CD8-positive, alpha-beta memory T cell (primary cell): ENCODE measurements at places on chromosomes 3 and 15. TPM values are rescaled to one million over a fixed set of nuclear protein-coding genes. Genes with fewer than 3 reads are reported as not detected.

ITPR1 gene
- 14.9 TPM for polyA plus RNA-seq

DNA sequence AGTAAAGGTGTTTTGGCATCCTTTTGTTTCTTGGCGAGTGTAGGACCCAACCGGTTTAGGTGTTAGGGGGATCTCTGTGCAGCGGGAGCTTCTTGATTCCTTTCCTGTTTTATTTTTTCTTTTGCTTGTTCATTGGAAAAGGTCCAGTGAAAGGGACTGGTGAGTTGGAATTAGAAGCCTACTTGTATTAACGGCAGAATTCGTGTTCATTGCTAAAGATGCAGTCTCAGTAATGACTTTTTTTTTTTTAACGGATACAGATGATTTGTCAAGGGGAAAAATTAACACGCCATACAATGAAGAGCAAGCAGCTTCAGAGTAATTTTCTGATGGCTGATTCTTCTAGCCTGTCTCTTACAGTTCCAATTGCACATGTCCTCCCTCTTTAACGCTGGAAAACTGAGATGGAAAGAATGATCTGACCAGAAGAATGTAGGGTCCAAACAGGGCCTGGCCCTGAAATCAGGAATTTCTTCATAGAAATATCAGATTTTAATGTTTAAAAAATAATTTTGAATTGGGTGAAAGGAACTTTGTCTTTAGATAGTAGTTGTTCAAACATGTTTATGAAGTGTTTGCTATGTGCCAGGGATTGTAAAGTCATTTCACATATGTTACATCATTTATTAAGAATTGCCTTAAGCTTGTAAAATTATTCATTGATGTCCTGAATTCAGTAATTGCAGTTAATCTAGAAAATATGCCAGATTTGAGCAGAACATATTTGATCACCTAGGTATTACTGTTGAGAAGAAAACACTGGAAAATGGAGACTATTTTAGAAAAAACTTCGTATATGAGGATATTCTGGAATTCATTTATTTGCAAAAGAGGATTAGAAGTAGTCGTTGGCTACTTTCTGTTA, 1.4 kb downstream of the MAPK6 start:
- no peak for DNase-seq

- DNase-seq: no peak
These were observed 38.7 kb downstream of the FGD5 start for GRCh38 chr3:14857506-14857905.

PARP9 gene
- polyA plus RNA-seq: 32.5 TPM

PATL2 gene
- polyA plus RNA-seq: 19.8 TPM

DNA sequence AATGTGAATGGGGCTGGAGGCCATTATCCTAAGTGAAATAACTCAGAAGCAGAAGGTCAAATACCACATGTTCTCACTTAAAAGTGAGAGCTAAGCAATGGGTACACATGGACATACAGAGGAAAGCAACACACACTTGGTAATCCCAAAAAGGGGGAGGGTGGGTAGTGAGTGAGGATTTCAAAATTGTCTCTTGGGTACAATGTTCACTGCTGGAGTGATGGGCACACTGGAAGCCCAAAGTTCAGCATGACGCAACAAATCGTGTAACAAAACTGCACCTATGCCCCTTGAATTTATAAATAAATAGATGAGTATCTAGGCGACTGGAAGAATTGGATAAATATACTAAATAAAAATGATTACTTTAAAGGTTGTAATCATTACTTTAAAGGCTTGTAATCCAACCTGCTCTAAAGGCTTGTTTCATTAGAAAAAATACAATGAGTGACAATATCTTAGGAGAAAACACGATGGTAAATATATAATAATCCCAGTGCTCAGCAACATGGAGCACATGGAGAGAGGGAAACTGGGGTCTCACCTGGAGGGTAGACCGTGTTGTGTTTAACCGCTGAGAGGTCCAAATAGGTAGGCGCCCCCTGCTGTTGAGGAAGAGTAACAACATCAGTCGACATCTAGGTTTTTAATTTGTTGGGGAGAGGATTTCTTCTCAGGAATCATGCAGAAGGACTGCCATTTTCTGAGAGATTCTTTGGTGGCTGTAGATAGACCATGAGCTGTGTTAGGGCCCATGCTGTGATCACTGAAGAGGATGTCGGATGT, 78.5 kb upstream of the ROBO1 start:
- no peak for DNase-seq

GOLGA8N gene
- polyA plus RNA-seq: 0.86 TPM

HTR3E gene
- polyA plus RNA-seq: not detected

- no peak for DNase-seq
These were observed 315.1 kb upstream of the CBLB start for GRCh38 chr3:106183762-106184391.

DNA sequence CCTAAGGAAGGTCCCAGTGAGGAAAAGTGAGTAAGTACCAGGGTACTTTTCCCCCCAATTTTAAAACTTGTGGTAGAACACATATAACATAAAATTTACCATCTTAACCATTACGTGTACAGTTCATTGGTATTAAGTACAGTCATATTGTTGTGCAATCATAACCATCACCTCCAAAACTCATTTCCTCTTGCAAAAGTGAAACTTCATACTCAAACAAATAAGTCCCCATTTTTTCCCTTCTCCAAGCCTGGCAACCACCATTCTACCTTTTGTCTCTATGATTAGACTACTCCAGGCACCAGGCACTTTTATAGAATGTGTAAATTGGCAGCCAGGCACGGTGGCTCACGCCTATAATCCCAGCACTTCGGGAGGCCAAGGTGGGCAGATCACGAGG, 12.2 kb downstream of the PRC1 start:
- DNase-seq: no peak

- DNase-seq: no peak
These were observed 47.7 kb upstream of the PLXND1 start for GRCh38 chr3:129654131-129654530.

DNA sequence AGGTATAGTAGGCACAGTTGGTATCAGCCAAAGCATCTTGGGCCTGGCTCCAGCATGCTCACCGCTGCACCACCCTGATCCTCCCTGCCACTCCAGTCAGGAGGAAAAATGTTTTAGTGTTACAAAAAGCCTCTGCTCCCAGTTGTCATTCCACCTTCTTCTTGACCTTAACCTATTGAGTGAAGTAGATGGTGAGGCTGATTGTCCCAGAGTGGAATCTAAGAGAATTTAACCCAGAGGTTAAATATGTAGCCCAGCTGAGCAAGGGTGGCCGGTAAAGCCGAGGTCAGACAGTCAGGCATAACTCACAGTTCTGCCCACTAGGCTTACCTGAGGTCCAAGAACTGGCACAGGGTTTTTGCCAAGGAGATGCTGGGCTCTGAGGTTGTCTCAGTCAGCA, 30.7 kb upstream of the TNIK start:
- DNase-seq: no peak

DNA sequence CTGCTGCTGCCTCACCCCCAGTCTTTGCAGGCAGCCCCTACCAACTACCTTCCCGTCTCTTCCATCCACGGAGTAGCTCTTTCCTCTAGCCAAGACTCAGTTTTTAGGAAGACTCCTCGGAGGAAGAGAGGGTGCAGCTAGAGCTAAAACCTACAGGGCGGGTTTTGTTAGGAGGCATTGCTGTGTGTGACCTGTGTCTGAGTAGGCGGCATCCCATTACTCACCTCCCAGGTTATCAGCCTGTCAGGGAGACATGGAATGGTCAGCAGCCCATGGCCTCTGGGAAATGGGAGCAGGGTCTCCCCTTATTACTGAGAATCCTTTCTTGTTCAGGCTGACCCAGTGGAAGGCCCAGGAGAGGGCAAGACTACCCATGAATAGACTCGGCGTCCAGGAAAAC, 43.8 kb upstream of the FGD5 start:
- no peak for DNase-seq

IMPG2 gene
- not detected for polyA plus RNA-seq

DNA sequence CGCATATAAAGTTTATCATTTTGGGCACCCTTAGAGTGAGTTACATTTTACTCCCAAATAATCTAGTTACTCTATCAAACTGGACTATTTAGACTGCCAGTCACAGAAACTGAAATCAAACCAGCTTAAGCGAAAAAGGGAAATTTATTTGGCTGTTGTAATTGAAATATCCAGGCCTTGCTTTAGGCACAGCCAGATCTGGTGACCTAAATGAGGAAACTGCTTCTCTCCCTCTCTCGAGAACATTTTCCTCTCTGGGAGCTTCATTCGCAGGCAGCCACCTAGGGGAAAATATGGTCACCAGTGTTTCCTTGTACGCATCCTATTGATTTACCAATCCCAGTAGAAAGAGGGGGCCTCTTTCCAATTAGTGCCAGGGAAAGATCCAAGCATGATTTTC, 175.3 kb upstream of the MITF start:
- DNase-seq: no peak

GRCh38 chr3:197494366-197495058, 61.3 kb downstream of the BDH1 start:
- DNase-seq: no peak

- no peak for DNase-seq
These were observed 49.2 kb downstream of the LSM3 start for GRCh38 chr3:14227856-14228255.

GRCh38 chr3:53823956-53824657, 22.1 kb downstream of the CHDH start:
- DNase-seq: no peak

PCOLCE2 gene
- not detected for polyA plus RNA-seq

ZDHHC23 gene
- polyA plus RNA-seq: 1.1 TPM
